ENCODE measurements at places on chromosomes 12 and 14.

- DNase-seq, result no peak
These were observed 17.3 kb upstream of the STAC3 start for GRCh38 chr12:57268264-57268663.

- peak; percentile 60 for DNase-seq
These were observed 44.2 kb upstream of the FOS start for GRCh38 chr14:75234173-75235115.

DNA sequence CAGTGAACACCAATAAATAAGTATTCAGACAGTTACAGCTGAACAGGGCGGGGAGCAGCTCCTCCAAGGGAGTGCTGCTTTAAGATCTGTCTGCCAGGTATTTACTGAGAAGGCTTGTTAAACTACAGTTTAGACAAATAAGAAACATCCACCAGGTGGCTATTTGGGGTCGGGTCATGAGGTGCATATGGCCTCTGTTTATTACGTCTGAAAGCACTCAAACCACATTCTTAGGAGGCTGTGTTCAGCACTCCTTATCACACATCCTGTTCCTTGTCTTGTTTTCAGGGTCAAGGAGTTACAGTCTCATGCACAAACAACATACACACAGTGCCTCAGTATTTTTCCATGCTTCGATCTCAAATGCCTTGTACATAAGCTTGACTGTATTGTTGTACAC lies 78.8 kb downstream of the KCNMB4 start:
- no peak for DNase-seq

DNA sequence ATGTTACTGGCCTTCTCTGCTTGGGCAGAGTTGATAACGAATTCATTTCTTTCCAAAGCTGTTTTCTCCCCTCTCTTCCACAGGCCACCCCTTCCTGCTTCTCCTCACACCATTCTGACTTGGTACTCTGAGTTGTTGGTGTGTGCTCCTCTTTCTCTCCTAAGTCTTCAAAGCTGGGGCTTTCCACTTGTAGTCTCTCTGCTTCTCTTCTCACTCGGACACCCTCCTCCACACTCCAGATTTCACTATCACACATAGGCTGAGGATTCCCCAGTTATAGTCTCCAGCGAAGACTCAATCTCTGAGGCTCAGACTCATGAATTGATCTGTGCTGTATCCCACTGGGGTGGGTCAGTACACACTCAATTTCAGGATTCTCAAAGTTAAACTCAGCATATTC lies 201.0 kb downstream of the SSPN start:
- no peak for DNase-seq

DNA sequence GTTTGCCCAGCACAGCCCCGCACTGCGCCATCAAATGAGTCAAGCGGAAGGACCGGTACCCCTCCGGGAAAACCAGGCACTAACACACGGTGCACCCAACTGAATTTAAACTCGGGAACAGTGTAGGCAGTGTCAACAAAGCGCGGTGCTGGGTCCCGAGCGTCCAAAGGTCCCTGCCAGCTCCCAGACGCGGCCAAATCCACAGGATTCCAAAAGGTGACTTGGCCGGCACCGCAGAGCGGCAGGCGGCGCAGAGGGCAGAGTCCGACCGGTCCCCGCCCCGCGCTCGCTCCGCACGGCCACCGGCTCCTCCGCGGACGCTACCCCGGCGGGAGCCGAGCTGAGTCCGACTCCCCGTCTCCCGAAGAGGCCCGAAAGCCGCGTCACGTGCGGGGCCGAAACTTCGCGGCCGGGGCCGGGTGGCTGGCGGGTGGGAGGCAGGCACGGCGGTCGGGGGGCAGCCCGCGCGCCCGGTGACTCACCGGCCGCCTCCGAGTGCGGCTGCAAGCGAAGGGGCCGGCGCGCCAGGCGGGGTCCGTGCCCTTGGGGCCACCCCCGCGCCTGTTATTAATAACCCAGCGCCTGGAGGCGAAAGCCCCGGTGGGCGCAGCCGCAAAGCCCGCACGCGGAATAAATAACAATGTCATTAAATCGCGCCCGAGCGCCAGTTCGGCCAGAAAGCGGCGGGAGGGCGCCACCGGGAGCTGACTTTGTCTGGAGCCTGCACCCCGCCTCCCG lies 863 bp downstream of the DENND5B start:
- peak; percentile 35 for DNase-seq

- peak; percentile 75 for DNase-seq
These were observed 33.7 kb downstream of the TCTN1 start for GRCh38 chr12:110647631-110648040.

GRCh38 chr12:28367993-28368392 lies 177.7 kb downstream of the CCDC91 start:
- DNase-seq, result no peak

DNA sequence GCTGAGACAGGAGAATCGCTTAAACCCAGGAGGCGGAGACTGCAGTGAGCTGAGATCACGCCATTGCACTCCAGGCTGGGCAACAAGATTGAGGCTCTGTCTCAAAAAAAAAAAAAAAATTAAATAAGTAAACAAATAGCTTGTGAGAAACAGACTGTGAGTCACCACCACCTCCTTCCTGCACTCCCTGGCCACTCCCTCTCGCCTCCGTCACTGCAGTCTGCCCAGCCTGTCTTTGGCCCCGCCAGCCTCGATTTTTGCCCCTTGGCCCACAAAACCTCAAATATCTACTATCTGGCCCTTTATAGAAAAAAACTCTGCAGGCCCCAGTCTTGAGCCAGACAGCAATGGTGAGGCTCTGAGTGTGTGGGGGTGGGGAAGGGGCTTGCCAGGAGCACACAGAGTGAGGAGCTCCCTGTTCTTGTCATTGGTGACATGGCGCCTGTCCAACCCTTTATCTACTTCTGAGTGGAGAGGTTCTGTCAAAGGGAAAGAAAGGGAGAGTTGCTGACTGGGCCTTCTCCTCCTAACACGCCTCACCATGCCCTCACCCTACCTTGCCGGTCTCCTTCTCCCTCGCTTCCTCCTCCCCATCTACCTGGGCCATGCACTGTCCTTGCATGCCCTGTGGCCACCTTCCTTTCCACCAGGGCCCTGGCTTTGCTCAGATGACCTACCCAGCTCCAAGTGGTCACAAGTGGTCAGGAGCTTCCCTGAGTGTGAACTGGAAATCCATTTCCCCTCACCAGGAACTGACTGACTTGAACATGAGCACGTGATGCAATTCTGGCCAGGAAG lies 22.1 kb downstream of the LGMN start:
- DNase-seq, result peak; percentile 76

GRCh38 chr12:4056910-4057845 lies 184.0 kb upstream of the PARP11 start:
- DNase-seq, result no peak

DNA sequence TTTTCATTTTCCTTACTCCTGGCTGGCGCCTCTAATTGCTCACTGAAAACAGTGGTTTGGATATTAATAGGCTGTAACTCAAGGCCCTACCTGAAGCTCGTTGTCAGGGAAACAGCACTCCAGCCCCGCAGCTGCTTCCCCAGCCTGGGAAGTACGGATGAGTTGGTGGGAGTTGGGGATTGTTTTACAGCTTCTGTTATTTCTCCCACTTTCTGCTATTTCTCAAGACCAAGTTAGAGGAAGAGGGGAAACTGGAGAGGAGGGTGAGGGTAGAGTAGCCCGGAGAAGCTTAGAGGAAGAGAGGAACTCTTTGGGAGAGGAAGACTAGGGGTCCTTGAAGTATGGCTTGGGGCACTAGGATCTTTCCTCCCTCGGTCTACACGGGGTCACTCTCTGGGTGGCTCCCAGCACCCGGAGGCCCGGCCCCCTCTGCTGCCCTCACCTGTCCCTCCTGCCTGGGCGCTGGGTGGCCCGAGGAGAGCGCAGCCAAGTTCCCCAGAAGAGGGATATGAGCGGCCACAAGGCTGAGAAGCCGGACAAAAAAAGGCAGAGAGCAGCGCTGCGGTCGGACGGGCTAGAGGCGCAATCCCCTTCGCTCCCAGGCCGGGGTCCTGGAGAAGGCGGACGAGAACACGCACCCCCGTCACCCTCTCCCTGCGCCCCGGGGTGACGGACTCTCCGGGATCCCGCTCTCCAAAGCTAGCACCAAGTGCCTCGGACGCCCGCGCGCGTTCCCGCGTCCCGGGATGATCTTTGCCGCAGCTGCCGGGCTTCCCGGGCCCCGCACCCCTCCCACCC lies 671 bp downstream of the SPTB start:
- no peak for DNase-seq

DNA sequence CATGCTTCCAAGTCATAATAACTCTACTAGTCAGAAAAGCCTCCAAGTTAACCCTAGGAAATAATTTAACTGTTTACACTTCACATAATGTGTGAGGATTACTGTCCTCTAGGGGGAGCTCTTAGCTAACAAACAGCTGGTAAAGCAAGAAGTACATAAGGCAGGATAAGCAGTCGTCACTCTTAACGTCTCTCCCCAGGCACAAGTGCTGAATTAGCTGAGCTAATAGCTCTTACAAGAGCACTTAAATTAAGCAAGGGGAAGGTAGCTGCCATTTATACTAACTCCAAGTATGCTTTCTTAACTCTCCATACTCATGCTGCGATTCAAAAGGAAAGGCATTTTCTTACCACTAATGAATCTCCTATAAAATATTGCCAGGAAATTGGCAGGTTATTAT lies 79.3 kb upstream of the TSPAN11 start:
- no peak for DNase-seq

- DNase-seq, result no peak
These were observed 166.6 kb downstream of the SSPN start for GRCh38 chr12:26361964-26362363.

- DNase-seq, result no peak
These were observed 41.0 kb upstream of the NELL2 start for GRCh38 chr12:44917141-44917540.

DNA sequence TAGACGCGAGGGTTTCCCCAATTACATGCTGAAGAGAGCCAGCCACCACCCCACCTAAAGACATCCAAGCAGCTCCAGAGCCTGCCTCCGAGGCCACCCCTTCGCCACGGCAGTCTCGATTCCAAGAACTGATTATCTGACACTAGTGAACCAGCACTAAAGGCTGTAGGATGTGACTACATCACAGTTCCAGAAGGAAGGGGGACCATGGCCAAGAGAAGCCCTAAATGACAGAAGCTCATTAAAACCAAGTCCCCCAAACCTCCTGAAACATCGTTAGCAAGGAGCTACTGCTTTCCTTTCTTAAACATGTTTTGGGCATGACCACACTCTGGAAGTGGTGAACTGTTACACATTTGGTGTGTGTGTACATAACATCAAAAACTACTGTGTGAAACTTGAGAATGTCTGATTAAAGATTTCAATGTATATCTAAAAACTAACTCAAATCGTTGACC lies 88.2 kb downstream of the DUSP16 start:
- peak; percentile 9 for DNase-seq

- no peak for DNase-seq
These were observed 359.8 kb downstream of the BTG1 start for GRCh38 chr12:91785655-91786498.

- DNase-seq, result no peak
These were observed 89.5 kb downstream of the SMOC1 start for GRCh38 chr14:69968681-69969080.

DNA sequence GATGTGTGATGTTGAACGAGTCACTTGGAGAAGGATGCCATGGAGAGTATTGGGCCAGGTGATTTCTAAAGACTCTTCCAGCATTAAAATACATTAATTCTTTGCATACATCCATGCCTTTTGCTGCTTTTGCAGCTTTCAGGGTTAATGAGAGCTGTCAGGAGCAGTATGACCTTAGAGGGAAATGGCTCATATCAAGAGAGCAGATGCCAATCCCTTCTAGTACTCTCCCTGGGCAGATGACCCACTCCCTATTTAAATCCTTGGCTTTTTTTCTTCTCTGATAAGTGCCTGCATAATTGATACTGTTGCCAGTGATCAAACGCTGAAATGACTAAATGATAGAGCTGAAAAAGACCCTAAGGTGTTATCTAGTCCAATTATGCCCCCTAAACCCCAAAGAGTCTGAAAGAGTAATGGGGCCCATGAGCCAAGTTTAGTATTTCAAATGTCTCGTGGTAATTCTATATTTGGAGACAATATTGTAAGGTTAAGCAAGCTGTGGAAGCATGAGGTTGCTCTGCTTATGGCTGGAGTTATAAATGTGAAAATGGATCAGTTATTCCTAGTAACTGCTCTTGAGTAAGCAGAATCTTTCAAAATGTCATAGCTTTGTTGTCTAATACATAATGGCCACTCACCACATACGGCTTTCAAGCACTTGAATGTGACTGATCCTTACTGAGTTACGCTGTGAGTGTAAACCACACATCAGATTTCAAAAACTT lies 137.3 kb downstream of the ETV6 start:
- DNase-seq, result no peak

- DNase-seq, result no peak
These were observed 1014.8 kb upstream of the FBXO33 start for GRCh38 chr14:40447017-40447416.

GRCh38 chr14:42499137-42499536 lies 892.5 kb downstream of the LRFN5 start:
- DNase-seq, result no peak

- no peak for DNase-seq
These were observed 60.3 kb upstream of the NTF3 start for GRCh38 chr12:5371631-5372030.

- DNase-seq, result peak; percentile 29
These were observed 12.6 kb upstream of the TTC7B start for GRCh38 chr14:90828642-90829487.

DNA sequence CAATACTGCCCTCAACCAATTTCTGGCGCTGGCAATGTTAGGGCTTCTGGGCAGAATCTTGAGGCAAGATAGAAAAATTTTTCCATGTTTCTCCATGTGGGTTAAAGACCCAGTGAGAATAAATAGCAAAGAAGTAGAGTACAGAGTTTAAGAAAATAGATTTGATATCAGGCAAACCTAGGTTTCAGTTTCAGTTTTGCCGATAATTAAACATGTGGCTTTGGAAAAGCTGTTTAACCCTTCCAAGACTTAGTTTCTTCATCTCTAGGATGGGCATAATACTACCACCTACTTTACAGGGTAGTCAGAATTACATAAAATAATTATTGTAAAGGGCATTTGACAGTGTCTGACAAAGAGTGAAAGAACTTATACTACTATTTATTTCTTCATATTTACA lies 360.4 kb downstream of the PCNX1 start:
- no peak for DNase-seq

- peak; percentile 45 for DNase-seq
These were observed 271.6 kb upstream of the PLEKHG7 start for GRCh38 chr12:92431146-92431545.

DNA sequence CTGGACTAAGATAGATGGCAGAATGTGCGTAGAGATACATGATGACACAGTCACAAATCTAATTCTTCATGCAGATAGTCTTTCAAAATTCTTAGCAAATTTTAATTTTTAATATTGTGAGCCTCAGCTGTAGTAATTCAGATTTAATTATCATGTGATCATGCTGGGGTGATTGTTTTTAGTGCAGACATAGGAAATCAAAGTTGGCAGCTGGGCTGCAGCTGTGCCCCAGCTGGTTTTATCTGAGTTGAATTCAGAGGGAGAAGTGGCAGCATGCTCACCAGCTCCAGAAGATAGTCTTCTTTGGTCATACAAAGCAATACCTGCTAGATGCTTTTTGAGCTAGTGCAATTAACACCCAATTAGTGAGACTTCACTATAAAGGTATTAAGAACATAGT lies 292.9 kb downstream of the RAD51B start:
- no peak for DNase-seq

Measured in CD4-positive, alpha-beta T cell treated with Interferon gamma for 1 hour (primary cell).